ENCODE measurements at places on chromosomes 2 and 18.

DNA sequence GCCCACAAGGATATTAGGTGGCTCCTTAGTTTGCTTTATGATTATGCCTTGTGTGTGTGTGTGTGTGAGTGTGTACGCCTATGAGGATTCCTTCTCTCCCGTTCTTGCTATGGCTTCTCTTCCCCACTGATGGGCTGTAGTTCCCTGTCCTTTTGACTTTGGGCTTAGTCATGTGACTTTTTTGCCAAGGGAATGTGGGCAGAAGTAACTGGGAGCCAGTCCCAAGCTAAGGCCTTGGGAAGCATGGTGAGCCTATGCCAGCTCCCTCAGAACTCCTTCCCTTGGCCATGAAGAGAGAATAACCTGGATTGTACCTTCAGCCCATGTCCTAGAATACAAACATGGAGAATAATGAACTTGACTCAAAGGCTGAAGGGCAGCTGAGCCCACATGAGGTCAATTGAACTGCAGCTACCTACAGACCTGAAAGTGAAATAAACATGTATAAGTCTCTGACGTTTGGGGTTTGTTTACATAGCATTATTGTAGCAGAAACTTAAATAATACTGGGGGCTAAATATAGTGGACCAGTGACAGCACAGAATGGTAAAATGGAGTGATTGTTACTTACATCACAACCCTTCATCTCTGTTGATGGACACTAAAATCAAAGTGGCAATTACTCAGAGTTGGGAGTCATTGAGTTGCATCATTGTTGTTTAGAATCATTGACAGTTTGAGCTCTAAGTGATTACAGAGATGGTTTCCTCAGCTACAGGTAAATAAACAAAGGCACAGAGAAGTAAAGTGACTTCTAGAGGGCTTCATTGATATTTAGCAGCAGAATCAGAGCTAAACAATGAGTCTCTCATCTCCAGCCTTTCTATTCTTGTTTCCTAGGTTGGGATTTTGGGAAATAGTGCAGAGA, 15.3 kb upstream of the IL36G start:
- DNase-seq = no peak

GRCh38 chr2:3005859-3006501, 371.6 kb downstream of the EIPR1 start:
- no peak for DNase-seq

DNA sequence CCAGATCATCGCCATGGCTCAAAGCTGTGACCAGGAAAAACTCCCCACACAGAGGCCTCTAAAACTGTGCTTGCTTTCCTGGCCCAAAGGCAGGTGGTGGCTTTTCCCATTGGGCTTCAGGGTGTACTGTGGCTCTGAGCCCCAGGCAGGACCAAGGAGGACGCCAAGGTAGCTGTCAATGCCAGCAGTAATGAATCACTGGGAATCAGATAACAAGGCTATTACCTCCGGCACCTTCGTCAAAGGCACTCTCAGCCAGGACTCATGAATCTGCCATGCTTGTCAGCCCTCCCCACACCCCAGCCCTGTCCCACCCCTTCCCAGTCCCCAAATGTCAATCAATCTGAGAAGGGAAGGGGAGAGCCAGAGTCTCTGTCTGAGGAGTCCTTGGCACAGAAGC, 27.9 kb upstream of the EN1 start:
- no peak for DNase-seq

DNA sequence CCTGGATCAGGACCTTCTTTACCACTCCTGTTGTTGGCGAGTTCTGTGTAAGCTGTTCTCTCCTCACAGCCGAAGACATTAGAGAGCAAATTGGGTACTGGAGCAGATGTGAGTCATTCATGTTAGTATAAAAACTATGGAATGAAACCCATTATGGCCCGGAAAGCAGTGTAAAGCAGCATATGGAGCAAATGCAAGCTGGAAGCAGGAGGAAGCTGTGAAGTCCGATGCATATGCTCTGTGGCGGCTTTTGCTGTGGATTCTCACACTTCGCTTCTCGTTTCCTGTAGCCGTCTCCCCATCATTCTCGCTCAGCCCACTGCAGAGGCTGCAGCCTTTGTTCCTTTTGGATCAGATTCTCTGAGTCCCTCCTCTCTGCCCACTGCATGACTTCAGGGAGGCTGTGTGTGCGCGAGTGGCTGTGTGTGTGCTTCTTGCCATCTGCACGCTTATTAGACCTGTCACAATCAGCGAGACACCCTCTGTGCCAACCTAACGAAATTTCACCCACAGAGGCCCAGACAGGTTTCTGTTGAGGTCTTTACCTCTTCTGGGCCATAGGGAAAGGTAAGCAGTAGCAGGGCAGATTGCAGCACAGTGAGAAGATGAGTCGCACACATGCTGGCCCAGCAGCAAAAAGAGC, 3.3 kb upstream of the GALNT14 start:
- no peak for DNase-seq

DNA sequence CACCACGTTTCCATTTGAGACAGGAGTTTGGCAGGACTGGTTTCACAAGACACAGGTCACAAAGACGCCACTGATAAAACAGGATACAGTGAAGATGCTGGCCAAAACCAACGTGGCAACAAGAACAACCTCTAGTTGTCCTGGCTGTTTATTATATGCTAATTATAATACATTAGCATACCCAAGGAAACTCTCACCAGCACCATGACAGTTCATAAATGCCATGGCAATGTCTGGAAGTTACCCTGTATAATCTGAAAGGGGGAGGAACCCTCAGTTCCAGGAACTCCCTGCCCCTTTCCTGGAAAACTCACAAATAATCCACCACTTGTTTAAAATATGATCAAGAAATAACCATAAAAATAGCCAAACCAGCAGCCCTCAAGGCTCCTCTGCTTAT, 148.3 kb downstream of the RBM43 start:
- DNase-seq = no peak

DNA sequence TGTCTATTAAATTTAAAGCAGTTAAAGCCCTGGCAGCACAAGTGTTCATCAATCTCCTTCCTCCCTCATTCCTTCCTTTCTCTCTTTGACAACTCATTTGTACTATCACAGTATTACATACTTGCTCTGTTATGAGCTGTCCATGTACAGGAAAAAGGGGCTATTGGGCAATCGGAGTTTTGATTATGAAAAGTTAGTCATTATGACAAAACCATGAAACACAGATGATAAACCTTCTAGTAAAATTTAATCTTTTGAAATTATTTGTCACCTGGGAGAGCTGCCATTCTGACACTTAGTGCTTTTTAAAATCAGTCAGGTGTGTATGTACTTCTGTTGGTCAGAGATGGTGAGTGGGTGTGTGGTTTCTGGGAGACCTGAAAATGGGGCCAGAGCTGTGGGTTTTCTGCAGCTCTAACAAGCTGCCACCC, 39.4 kb downstream of the MAP4K4 start:
- DNase-seq = no peak

DNA sequence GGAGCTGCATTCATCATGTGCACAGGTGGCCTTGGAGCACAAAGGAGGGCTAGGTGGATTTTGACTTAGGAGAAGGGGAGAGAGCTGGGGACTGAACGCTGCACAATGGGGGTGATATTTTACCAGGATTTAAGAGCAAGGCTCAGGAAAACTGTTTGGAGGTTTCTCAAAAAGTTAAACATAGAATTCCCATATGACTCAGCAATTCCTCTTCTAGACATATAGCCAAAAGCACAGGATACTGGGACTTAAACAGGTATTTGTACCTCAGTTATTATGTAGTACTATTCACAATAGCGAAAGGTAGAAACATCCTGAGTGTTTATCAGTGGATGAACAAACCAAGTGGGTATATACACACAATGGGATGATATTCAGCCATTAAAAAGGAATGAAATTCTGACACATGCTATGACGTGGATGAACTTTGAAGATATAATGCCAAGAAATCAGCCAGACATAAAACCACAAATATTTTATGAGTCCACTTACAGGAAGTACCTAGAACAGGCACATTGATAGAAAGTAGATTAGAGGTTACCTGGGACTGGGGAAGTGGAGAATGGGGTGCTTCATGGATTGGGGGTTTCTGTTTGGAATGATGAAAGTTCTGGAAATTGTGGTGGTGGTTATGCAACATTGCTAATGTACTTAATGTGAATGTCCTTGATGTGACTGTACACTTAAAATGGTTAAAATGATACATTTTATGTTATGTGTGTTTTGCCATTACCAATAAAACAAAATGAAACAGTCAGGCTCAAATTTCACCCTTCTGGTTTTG, 216.9 kb downstream of the HAUS1 start:
- no peak for DNase-seq

GRCh38 chr2:88693911-88694414, 2.5 kb downstream of the RPIA start:
- DNase-seq = no peak

- DNase-seq = peak; percentile 94
Measured at GRCh38 chr2:28683100-28683706, 68.4 kb upstream of the PPP1CB start.

- no peak for DNase-seq
Measured at GRCh38 chr2:204407204-204408014, 137.9 kb upstream of the PARD3B start.

DNA sequence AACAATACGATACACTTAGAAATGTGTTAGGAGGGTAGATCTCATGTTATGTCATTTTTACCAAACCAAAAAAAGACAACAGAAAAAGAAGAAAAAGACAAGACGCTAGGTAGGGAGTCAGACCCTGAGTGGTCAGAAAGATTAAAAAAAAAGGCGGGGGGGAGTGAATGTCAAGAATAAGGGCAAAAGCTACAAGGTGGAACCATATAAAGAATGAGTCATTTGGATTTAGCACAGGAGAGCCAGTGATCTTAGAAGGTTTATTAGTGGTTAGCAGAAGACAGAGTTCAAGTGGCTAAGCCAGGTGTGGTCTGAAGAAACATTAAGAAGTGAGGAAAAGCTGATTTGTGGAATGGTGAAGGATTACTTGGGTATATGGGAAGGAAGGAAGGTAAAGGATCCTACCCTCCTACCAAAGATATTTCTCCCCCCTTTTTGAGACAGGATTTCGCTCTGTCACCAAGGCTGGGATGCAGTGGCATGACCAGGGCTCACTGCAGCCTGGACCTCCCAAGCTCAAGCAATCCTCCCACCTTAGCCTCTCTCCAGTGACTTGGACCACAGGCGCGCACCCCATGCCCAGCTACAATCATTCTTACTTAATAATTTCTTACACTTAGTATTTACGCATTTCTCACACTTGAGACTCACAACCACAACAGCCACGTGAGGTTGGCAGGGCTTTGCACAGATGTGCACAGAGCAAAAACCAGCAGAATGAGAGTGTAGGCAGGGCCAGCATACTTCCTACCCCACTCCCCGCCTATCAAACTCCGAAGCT, 2.6 kb downstream of the DSC2 start:
- DNase-seq = no peak

DNA sequence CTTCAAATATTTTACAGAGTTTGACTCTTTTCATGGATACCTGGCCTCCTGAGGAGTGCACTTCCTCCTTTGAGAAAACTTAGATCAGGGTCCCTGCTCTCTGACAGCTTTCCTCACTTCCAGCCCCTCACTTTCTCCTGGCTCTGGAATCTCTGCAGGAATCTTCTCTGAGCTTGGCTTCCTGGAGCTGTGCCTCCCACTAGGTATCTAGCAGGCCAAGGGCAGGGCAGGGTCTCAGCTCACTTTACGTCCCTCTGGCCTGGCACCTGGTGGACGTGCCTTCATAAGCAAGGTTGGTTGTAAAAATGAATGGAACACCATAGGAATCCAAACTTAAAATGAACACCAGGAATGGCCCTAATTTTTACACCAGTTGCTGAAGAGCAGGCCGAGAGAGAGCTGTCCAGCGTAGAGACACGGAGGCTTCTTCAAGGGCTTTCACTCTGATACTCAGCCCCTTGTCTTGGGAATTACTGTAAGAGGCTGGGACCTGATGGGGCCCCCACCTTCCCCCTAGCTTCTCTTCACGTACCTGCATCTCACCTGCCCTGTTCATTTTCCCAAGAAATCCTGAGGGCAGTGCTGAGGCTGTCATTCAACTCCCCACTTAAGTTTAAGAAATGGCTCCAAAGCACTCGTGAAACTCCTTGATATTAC, 426.9 kb upstream of the ID2 start:
- no peak for DNase-seq

DNA sequence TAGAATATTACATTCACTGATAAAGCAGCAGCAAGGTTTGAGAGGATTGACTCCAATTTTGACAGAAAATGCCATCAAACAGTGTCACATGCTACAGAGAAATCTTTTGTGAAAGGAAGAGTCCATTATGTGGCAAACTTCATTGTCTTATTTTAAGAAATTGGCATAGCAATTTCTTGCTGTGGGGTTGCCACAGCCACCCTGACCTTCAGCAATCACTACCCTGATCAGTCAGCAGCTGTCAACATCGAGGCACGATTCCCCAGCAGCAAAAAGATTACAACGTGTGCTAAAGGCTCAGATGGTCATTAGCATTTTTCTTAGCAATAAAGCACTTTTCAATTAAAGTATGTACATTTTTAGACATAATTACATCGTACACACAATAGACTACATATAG, 74.7 kb downstream of the PRKCE start:
- DNase-seq = no peak

DNA sequence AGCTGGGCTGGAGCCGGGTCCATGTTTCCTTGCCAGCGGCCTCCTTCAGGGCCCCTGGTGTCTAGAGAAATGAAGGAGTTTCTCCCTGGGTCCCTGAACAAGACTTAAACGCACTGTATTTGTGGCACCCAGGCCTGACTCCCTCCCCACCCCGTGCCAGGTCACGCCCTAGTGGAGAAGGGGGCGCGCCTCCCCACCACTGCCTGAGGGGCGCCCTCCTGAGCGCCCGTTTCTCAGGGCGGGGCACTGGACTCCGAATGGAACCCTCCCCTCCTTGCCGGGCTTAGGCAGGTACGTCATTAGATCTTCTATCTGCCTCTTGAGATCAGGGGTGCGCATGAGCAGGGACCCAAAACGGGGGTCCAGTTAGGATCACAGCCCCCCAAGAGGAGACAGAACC, 16.3 kb downstream of the ODC1 start:
- DNase-seq = no peak

DNA sequence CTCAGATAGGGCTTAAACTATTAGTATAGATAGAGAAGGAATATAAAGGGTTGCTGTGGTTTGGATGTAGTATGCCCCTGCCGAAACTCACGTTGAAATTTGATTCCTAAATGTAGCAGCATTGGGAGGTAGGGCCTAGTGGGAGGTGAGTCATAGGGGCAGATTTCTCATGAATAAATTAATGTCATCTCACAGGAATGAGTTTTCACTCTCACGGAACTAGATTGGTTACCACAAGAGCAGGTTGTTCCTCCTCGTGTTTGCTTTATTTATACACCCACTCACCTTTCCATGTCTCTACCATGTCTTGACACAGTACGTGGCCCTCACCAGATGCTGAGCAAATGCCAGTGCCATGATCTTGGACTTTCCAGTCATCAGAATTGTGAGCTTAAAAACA, 218.2 kb downstream of the RBM43 start:
- no peak for DNase-seq

DNA sequence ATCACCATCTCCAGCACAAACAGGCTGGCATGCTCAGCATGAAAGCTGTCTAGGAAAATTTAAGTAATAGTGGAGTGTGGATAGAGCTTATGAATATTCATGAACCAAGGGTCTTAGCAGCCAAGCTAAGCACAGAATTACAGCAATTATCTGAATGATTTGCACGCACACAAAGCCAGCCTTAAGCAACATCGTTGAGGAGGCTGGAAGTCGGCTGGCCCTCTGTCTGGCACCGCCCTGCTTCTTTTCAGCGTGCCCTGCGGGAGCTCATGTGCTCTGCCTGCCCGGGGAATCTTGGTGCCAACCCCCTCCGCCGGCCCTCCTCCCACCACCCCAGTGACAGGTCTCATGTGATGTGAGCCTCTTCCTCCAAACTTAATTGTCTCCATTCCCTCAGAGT, 540.1 kb downstream of the CMPK2 start:
- no peak for DNase-seq

GRCh38 chr2:3041841-3042600, 335.6 kb downstream of the EIPR1 start:
- DNase-seq = peak; percentile 89

- no peak for DNase-seq
Measured at GRCh38 chr2:183224948-183225347, 100.7 kb downstream of the NUP35 start.
